ENCODE measurements at places on chromosomes 1 and 21.

GRCh38 chr1:153677718-153678518, 570 bp upstream of the NPR1 start:
- peak; percentile 9 for DNase-seq

GRCh38 chr1:200916152-200916551, 21.5 kb downstream of the INAVA start:
- no peak for DNase-seq

DNA sequence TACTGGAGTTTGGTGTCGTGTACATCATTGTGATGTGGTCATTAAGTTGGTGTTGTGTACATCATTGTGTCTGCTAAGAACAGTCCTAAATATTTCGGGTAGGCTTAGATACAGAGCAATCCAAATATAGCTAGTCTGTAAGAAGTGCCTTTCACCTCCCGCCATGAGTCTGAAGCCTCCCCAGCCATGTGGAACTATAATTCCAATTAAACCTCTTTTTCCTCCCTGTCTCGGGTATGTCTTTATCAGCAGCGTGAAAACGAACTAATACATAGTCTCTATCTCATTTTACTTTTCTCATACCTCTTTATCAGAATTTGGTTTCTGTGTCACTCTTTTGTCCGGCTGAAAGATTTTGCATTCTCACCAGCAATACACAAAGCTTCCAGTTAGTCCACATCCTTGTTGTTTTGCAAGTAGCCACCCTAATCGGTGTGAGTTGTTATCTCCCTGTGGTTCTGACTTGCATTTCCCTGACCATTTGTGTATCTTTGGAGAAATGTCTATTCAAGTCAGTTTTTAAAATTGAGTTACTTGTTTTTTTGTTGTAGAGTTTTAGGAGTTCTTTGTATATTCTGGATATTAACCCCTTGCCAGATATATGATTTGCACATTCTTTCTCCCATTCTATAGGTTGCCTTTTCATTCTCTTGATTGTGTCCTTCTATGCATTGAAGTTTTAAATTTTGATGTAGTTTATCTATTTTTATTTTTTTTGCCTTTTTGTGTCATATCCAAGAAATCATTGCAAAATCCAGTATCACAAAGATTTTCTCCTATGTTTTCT, 56.5 kb downstream of the FNBP1L start:
- no peak for DNase-seq

DNA sequence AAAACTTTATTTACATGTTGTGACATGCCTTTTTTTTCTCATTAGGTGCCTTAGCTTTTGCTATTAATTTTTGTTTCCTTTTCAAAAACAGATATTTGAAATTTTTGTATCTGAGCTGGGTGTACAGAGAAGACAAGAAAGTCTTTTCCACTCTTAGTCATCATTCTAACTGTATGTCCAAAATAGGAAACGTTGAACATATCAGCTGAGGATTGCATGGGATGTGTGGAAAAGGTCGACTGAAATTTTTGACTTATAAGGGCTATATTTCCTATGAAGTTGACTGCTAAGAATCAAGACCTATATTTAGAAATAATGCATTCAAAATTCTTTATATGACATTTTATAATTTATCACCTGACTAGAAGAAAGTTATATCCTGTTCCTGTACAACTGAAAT, 270.0 kb upstream of the ZRANB2 start:
- DNase-seq: no peak

DNA sequence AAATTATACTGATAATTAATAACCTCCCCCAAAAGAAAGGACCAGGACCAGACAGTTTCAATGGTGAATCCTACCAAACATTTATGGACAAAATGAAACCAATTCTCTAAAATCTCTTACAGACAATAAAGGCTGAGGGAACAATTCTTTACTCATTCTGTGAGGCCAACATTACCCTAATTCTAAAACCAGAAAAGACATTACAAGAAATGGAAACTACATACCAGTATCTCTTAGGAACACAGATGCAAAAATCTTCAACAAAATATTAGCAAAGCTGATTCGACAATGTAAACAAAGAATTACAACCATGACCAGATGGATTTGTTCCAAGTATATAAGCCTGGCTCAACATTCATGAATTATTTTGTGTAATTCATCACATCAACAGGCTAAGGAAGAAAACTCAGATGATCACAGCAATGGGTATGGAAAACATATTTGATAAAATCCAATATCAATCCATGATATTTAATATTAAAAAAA, 8.6 kb downstream of the TMED5 start:
- no peak for DNase-seq

- DNase-seq: no peak
Observed at GRCh38 chr1:162656266-162656665, 24.0 kb downstream of the DDR2 start.

DNA sequence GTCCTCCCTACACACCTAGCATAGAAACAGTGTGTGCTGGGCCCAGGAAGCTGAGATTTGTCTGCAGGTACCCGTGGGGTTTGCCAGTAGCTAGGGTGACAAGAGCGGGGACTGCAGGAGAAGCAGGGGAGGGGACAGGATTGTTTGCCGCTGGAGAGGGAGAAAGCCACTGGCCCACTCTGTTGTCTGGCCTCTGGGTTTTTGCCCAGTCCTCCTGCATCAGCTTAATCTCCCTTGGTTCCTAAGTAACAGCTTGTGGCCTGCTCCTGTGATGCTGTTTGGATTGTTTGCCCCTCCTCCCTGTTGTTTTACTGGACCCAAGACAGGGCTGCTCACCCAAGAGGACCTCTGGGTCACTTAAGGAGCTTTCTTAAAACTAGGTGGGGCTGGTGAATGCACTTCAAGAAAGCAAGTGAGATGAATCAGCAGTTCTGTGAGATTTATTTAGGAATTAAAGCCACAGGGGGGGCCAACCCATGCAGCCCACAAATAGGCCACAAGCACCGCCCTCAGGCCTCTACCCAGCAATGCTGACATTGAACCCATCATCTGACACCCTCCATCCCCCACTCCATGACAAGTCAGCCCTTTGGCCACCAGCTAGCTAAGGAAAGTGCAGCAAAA, 142.8 kb downstream of the ZZZ3 start:
- DNase-seq: no peak

DNA sequence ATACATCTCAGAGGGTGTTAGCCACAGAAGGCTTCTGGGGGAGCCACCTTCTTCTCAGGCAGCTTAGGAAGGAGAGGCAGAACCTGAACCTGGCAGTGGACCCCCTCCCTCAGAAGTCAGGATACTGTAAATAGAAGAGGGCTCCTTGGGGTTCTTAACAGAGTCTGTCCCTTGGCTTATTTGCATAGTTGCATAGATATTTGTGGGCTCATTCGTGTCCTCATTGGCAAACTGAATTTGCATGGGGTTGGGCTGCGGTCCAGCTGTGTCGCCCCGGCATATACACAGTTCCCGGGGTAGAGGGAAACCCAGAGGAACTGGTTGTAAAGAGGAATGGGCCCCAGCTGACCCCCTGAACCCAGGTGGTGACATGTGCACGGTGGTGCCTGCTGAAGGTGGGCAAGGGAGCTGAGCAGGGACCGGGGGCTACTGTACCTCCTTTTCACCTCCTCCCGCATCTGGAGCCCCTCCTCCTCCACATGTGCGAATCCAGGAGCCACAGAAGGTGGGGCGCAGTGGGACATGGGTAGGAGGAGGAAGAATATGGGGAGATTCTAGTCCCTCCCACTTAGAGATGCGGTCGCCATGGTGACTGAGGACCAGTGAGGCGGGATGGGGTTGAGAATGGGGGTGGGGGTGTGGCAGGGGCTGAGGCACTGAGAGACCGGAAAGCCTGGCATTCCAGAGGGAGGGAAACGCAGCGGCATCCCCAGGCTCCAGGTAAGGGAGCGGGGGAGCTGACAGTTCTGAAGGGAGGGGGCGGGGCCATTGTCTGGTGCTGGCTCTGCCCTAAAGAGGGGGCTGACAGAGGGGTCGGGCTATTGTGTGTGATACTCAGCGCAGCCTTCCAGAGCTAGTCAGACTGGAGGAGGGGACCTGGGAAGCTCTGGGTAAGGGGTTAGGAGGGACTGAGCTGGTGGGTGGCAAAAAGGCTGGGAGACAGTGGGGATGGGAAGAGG, 3.7 kb upstream of the SEMA4A start:
- peak; percentile 39 for DNase-seq
